ENCODE measurements at places on chromosomes 13 and 19.

DNA sequence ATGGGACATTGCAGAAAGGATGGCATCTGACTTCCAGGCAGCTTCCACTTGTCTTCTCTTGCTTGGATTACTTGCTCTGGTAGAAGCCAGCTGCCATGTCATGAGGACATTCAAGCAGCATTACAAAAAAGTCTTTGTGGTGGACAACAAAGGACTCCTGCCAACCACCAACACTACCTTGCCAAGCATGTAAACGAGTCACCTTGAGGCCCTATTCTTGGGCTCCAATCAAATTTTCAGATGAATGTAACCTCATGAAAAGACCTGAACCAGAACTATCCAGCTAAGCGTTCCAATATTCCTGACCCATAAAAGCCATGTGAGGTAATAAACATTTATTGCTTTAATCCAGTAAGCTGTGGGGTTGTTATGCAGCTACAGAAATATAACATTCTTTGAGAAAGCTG lies 12.5 kb downstream of the PROSER1 start:
- peak; percentile 32 for DNase-seq

- no peak for DNase-seq
Observed at GRCh38 chr19:18290302-18291018, 9.0 kb upstream of the JUND start.

- no peak for DNase-seq
Observed at GRCh38 chr13:106660746-106661625, 93.0 kb upstream of the ARGLU1 start.

DNA sequence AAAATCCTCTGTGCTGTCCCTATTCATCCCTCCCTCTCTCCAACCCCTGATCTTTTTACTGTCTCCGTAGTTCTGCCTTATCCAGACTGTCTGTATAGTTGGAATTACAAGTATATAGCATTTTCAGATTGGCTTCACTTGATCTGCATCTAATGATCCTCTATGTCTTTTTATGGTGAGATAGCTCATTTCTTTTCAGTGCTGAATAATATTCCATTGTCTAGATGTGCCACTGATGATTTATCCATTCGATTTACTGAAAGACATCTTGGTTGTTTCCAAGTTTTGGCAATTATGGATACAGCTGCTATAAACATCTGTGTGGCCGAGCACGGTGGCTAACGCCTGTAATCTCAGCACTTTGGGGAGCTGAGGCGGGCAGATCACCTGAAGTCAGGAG lies 19.1 kb downstream of the IRGC start:
- no peak for DNase-seq

DNA sequence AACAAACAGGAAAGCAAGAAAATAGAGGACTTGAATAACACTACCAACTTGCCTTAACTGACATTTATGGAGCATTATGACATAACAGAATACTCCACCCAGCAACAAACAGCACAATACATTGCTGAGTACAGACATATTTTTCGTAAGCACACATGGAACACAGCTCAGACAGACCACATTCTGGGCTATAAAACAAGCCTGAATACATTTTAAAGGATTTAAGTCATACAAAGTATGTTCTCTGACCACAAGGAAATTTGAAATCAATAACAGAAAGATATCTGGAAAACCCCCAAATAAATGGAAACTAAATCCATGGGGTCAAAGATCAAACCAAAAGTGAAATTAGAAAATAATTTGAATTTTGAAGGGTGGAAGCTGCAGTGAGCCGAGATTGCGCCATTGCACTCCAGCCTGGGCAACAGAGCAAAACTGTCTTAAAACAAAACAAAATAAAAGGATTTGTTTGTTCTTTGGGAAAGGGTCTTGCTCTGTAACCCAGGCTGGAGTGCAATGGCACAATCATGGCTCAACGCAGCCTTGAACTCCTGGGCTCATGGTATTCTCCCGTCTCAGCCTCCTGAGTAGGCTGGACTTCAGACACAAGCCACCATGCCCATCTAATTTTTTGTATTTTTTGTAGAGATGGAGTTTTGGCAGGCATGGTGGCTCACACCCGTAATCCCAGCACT lies 5.6 kb downstream of the ZDHHC20 start:
- no peak for DNase-seq

- DNase-seq: peak; percentile 70
Observed at GRCh38 chr19:1455336-1456120, 5.6 kb downstream of the APC2 start.

GRCh38 chr19:29439688-29440550 lies 85.9 kb upstream of the VSTM2B start:
- no peak for DNase-seq

- DNase-seq: no peak
Observed at GRCh38 chr13:99751517-99752199, 219.9 kb downstream of the ZIC5 start.

GRCh38 chr19:44757057-44757734 lies 8.7 kb downstream of the BCL3 start:
- no peak for DNase-seq

DNA sequence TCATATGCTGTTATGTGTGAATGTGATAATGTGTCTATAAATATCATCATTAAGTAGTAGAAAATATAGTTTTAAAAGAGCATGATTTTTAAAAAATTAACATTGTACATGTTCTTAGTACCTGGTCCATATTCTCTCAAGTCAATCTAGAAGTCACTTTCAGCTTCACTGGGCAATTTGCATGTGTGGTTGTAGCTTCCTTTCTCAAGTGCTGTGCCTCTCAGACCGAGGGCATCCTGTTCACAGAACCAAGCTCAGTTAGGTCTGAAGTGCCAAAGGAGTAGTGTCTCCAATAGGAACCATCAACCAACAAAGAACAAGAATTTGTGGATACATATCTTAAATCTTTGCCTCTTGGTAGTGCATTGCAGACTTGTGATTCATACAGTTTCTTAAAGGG lies 541.8 kb upstream of the SLC10A2 start:
- no peak for DNase-seq

DNA sequence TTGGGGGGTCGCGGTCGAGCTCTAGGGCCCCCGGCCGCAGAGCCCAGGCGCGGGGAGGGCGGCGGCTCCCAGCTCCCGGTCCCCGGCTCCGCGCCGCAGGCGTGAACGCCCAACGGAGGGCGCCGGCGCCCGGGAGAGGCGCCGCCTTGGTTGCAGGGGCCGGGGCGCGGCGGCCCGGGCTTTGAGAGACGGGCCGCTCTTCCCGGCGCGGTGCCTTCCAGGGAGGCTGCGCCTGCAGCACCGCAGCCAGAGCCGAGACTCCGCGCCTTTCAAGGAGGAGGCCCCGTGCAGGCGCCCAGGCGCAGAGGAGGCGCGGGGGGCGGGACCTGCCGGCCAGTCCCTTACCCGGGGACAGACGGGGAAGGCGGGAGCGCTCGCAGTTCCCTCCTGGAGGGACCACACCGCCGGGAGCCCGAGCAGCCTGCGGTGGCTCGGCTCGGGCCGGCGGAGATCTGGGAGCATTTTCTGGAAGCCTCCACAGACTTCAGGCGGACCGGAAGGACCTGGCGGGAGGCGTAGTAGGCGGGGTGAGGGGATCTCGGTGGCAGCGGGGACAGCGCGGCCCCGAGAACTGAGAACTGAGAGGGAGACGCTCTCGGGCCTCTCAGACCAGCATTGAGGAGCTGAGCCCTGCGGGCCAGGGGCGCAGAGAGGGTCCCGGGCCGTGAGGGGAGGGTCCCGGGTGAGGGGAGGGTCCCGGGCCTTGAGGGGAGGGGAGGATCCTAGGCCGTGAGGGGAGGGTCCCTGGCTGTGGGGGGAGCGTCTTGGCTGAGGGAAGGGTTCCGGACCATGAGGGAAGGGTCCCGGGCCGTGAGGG lies 25.5 kb upstream of the MCF2L start:
- DNase-seq: peak; percentile 66

- peak; percentile 86 for DNase-seq
Observed at GRCh38 chr19:39970425-39970674, 615 bp upstream of the PSMC4 start.

- DNase-seq: no peak
Observed at GRCh38 chr13:39329182-39329639, 273.8 kb downstream of the LHFPL6 start.

DNA sequence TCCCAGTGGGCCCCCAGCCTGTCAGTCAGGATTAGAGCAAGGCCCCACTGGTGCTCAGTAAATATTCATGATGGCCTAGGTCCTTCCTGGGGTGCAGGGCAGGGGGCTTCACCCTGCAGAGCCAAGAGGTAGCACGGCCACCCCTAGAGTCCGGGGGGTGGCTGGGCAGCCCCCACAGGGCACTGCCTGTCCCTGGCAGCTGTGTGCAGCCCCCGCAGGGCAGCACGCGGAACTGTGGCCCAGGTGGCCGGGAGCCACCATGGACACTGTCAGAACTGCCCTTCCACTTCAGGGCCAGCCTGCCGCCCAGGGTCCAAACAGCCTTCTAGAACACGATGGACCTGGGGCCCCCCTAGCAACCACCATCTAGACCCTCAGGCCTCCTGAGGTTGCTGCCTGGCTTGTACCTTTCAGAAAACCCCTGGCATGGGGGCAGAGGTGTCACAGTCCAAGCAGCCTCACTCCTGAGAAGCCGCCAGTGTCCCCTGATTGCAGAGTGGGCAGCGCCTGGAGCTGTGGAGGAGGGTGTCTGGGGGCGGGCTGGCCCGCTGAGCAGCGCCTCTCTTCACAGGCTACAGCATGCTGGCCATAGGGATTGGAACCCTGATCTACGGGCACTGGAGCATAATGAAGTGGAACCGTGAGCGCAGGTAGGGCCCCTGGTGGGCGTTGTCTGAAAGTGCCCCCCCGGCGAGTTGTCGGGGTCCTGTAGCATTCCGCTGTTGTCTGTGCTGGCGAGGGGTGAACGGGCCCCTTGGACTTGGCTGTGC lies 2.9 kb upstream of the YJEFN3 start:
- no peak for DNase-seq

DNA sequence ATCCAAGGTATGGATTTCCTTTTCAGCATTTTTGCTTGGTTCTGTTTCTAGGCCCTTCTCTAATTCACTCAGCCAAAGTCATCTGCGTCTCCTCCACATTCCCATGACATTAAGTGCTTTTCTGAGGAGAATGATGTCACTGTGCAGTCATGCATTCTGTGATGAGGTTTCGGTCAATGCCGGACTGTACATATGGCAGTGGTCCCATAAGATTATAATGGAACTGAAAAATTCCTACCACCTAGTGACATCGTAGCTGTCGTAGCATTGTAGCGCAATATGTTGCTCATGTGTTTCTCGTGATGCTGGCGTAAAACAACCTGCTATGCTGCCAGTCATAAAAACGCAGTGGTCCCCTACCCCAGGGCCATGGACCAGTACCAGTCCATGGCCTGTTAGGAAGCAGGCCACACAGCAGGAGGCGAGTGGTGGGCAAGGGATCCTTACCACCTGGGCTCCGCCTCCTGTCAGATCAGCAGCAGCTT lies 63.4 kb upstream of the TNFRSF19 start:
- DNase-seq: no peak

DNA sequence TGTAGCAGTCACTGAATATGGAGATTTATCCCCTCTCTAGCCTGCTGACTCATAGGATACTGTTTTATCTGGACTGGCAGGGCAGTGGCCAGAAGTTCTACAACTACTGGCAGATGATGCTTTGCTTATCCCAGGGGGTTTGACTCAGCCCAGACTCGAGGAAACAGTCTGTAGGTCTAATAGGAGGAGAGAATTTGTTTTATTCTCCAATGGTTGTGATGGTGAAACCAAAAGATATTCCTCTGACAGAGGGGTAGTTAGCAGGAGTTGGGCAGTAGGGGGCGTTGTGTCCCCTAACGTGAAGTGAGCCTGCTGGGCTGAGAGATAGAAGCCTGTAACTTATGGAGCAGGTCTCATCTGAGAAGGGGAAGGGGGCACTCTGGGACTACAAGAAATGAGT lies 74.9 kb downstream of the WTIP start:
- peak; percentile 77 for DNase-seq

DNA sequence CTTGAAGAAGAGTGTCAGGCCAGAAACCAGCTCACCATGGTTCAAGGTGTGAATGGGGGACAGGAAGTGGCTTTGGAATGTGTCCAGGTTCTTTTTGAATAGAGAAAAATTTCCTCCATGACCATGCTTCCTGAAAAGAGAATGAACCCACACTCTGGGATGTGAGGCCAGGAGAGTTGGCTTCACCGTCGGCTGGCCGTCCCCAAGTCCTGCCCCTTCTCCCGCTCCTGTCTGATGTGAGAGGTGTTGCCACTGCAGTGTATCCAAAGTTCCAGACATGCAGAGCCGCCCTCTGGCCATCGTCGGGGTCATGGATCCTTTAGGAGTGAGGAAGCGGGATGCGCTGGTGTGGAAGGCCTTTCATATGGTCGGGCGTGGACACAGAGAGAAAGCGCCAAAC lies 101.2 kb downstream of the COL4A2 start:
- DNase-seq: no peak

GRCh38 chr13:50370303-50370950 lies 355.2 kb downstream of the KCNRG start:
- DNase-seq: no peak

DNA sequence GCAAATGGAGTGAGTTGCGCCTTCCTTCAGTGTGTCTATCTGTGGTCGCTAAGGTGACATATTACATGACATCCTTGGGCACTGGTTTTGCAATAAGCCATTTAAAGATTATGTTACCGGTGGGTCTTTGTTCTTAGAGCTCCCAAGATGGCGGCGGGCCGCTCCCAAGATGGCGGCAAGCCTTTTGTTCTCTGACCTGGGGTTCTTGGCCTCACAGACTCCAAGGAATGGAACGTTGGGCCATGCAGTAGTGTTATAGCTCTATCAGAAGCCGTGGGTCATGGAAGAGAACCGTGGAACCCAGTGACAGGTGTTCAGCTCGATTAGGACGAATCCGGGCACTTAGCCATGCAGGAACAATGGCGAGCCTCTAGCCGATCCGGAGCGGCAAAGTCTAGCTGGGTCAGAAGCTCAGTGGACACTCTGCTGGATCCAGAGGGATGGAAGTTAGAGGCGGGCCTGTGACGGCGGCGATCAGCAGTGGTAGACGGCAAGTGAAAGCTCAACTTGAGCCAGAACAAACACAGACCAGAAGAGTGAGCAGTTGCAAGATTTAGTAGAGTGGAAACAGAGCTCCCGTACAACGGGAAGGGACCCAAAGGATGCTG lies 188.6 kb downstream of the TEX29 start:
- no peak for DNase-seq

- no peak for DNase-seq
Observed at GRCh38 chr13:111492341-111492950, 172.0 kb downstream of the TEX29 start.

DNA sequence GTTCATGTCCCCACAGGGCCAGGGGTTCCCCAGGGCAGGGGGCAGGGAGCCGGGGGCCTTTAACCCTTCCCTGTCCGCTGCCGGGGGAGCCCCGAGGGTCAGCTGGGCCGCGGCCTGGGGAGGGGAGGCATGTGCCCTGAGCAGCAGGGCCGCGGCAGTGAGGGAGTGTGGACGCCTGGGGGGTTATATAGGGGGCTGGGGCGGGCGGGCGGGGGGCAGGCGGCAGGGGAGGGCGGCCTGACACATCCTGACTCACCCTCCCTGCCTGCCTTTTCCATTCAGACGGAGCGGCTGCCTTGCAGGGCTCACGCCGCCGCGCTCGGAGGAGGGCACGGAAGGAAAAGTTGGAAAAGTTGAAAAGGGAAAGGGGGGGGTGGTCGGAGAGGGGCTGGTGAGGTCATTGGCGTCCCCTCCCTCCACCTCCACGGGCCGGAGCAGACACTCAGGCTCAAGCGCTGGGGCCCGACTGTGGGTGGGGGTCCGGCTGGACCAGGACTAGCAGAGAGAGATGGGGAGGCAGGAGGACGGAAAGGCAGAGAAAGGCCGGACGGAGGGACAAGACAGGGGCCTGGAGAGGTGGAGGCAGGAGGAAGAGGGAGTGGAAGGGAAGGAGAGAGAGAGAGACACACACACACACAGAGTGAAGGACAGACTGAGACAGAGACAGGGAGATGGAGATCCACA lies at the start of gene IL11:
IL11 (minus strand) TSS at position 159 of the 684 bp plus-strand sequence; CDS start at position 6, 153 bp downstream.
- peak; percentile 31 for DNase-seq
